ENCODE measurements at places on chromosomes 3 and 15. TPM values are rescaled to one million over a fixed set of nuclear protein-coding genes. Genes with fewer than 3 reads are reported as not detected.

DNA sequence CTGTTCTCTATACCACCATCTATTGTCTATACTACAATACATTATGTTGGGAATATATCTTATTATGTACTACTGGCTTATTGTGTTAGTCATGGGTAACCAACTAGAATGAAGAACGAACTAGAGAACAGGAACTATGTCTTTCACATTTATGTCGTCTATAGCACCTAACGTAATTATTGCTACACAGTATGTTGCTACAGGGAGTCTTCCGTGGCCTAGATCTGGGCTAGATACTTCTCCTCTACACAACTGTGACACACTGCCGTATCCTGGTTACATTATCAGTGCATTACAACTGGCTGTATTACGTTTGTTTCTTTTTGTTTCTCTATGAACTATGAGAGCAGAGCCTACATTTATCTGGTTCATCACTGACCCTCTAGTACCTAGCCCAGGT is 34.0 kb downstream of the SCG5 start:
- DNase-seq: no peak

GRCh38 chr3:179811321-179812095 is 158.7 kb downstream of the USP13 start:
- peak; percentile 90 for DNase-seq

- no peak for DNase-seq
Measured at GRCh38 chr3:178948546-178948945, 123.1 kb downstream of the ZMAT3 start.

Gene HYKK
- 3.9 TPM for total RNA-seq

- no peak for DNase-seq
Measured at GRCh38 chr15:46394463-46394862, 759.6 kb downstream of the SQOR start.

GRCh38 chr3:30221619-30222018 is 384.8 kb upstream of the TGFBR2 start:
- peak; percentile 56 for DNase-seq

DNA sequence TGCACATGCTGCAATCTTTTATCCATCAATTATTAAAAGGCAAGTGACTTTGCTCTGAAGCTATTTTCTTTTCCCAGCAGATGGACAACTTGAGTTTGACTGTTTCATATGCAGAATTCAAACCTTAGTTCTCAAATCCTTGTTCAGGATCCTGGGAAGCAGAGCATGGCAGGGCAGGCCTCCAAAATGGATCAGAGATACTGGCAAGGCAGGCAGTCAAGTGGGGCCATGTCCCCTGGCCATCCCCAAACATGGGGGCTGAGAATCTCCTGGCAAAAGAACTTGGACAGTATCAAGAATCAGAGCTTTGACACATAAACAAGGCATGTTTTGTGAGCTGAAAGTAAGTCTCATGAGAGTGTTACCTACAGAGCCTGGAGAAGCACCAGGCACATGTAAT is 122.9 kb upstream of the CTNNB1 start:
- DNase-seq: no peak

GRCh38 chr3:123365450-123366143 is 83.3 kb downstream of the ADCY5 start:
- peak; percentile 30 for DNase-seq

Gene MED12L
- total RNA-seq: 0.32 TPM

DNA sequence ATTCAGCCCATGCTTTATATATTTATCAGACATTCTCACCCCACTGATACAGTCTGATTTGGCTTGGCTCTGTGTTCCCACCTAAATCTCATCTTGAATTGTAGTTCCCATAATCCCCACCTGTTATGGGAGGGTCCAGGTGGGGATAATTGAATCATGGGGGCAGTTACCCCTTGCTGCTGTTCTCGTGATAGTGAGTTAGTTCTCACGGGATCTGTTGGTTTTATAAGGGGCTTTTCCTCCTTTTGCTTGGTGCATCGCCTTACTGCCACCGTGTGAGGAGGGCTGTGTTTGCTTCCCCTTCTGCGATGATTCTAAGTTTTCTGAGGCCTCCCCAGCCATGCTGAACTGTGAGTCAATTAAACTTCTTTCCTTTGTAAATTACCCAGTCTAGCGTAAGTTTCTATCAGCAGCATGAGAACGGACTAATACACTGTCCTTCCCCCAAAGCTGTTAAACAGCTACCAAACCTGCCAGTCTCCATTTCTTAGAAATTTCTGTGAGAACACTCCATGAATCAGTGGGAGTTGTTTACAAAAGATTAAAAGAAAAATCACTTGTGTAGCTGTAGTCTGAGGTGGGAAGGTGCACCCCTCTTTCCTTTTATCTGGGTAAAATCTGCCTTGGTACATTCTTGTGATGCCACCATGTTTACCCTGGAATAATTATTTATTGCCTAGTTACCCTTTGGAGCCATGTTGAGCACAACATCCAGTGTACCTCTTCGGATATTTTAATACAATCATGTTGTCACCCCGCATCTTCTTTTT is 160.5 kb downstream of the THSD4 start:
- no peak for DNase-seq

DNA sequence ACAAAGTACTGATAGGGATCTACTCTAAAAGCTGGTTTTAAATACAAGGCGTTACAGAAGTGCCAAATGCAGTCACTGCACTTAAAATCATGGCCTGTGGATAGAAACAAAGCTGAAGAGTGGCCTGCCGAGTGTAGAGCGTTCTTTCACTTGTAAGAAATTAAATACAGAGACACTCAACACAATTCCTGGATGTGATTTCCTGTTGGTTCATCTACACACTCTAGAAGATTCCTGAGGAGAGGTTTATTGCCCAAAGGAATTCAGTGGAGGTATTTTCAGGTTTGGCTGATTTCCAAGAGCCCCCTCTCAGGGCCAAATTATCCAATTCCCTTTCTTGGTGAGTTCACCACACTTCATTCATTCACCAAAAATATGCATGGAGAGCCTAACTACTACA is 200.3 kb upstream of the IL12A start:
- no peak for DNase-seq

- no peak for DNase-seq
Measured at GRCh38 chr15:49669288-49669687, 48.4 kb downstream of the DTWD1 start.

Gene CLDN16
- total RNA-seq: 0.11 TPM

Gene B3GALNT1
- 3.4 TPM for total RNA-seq

Gene PRR20G
- total RNA-seq: not detected

Gene GOLGA8O
- total RNA-seq: not detected

Gene POLQ
- total RNA-seq: 1.6 TPM

DNA sequence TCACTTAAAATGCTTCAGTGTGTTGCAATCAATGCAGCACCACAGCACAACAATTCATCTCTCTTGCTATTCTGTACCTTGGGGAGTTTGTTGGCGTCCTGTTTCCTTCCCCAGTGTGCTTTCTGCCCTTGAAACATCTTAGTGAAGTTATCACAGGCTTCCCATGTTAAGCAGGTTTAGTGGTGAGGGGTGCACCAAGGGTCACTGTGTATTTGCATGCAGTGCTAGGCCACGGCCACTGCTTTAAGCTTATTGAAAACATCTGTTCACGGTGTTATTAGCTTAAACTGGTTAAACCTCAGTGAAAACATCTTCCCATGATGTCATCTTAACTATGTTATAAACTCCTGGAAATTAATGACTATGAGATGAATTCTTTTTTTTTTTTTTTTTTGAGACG is 217.3 kb upstream of the GOLIM4 start:
- DNase-seq: no peak

GRCh38 chr3:159987291-159987711 is 1.3 kb upstream of the IL12A start:
- peak; percentile 86 for DNase-seq

- no peak for DNase-seq
Measured at GRCh38 chr3:2261747-2262146, 163.1 kb downstream of the CNTN4 start.

Gene SLC26A6
- total RNA-seq: 28.3 TPM

Gene TRPM1
- total RNA-seq: not detected

GRCh38 chr15:27993544-27993943 is 105.6 kb downstream of the OCA2 start:
- DNase-seq: no peak

- DNase-seq: peak; percentile 70
Measured at GRCh38 chr15:57751177-57751800, 44.8 kb downstream of the POLR2M start.

Gene ITGA11
- 408 TPM for total RNA-seq

GRCh38 chr3:10188804-10189556 is 24.3 kb downstream of the IRAK2 start:
- no peak for DNase-seq

- DNase-seq: peak; percentile 89
Measured at GRCh38 chr15:42273900-42274701, 868 bp upstream of the TMEM87A start.

Gene ISY1
- total RNA-seq: 28.3 TPM

- peak; percentile 56 for DNase-seq
Measured at GRCh38 chr3:15682561-15683185, 81.1 kb downstream of the BTD start.

Gene AGBL1
- total RNA-seq: not detected

- DNase-seq: no peak
Measured at GRCh38 chr3:135238871-135239614, 444.0 kb downstream of the EPHB1 start.

- no peak for DNase-seq
Measured at GRCh38 chr3:4021162-4021561, 221.9 kb downstream of the LRRN1 start.

Gene LRTM1
- total RNA-seq: not detected

Gene CHRFAM7A
- not detected for total RNA-seq

DNA sequence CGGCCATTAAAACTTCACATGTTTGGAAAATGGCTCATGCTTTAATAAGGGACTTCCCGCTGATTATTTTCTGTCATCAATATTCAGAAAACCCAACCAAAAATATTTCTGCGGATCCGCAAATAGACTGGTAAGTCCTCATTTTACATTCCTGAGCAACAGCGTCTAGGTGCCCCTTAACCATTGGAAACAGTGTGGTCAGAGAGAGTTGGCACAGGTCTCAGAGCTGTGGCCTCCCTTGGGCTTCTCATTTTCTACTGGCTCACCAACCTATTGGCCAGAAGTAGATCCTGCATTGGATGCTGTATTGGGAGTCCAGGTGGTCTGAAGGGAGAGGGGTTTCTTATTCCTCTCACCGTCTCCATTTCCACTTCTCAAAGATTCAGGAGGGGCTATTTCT is 348.1 kb upstream of the DCBLD2 start:
- DNase-seq: peak; percentile 13

- DNase-seq: no peak
Measured at GRCh38 chr3:188942191-188942590, 229.6 kb upstream of the TPRG1 start.

- peak; percentile 70 for DNase-seq
Measured at GRCh38 chr3:81302045-81302444, 459.4 kb downstream of the GBE1 start.

DNA sequence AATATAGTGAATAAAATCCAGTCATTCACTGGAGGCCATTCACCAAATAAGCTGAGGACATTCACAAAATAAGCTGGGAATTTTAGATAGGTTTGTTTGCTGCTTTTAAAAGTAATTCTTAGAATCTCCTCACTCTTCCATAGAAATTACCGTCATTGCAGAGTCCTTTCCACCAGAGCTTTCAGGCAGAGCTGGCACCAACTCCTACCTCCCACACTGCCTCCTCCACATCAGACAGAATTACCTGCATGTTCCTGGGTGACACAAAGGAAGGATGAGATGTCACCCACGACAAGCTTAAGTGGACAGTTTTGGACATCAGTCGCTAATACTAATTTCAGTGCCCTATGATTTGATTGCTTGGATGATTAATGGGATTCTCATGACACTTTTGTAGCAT is 1113.2 kb downstream of the IGSF11 start:
- no peak for DNase-seq

Gene PCBP4
- total RNA-seq: 91.2 TPM

DNA sequence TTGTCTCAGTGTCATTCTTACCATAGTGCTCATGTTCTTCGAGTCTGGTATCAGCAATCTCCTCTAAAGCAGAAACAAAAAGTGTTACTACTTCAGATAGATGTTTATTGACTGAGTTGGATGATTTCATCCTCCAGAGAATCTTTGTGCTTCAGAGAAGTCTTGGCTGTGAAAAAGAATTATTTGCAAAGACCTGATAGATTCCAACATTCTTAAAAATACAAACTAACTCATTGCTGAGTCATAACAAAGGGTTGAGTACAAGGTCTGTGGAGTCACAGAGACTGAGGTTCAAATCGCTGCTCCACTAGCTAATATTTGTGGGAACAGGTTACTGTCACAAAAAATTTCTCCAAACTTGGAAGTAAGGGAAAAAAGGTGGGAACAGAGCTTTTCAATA is 9.0 kb upstream of the STRIT1 start:
- DNase-seq: peak; percentile 72

GRCh38 chr15:68313501-68314410 is 36.2 kb downstream of the FEM1B start:
- DNase-seq: no peak

GRCh38 chr3:46893146-46893748 is 15.7 kb downstream of the PTH1R start:
- DNase-seq: no peak

Gene P2RY13
- not detected for total RNA-seq

DNA sequence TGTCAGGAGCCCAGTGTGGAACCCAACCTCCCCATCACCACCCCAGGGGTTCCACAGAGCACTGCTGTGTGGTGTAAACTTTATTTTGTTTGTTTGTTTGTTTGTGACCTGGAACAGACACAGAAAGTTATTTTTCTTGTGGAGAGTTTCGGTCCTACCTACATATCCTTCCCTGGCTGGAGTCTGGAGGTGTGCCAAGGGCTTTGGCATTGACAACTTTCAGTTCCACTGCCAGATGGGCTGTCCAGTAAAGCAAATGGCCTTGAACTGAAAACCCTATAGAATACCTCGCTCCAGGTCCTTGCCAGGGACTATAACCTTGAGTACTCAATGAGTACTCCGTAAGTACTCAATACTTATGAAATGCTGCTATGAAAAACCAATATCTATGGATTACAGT is 103.5 kb downstream of the MITF start:
- DNase-seq: no peak

GRCh38 chr3:123880998-123881561 is 3.1 kb downstream of the MYLK start:
- peak; percentile 74 for DNase-seq
